ENCODE measurements at places on chromosomes 1 and 21.

DNA sequence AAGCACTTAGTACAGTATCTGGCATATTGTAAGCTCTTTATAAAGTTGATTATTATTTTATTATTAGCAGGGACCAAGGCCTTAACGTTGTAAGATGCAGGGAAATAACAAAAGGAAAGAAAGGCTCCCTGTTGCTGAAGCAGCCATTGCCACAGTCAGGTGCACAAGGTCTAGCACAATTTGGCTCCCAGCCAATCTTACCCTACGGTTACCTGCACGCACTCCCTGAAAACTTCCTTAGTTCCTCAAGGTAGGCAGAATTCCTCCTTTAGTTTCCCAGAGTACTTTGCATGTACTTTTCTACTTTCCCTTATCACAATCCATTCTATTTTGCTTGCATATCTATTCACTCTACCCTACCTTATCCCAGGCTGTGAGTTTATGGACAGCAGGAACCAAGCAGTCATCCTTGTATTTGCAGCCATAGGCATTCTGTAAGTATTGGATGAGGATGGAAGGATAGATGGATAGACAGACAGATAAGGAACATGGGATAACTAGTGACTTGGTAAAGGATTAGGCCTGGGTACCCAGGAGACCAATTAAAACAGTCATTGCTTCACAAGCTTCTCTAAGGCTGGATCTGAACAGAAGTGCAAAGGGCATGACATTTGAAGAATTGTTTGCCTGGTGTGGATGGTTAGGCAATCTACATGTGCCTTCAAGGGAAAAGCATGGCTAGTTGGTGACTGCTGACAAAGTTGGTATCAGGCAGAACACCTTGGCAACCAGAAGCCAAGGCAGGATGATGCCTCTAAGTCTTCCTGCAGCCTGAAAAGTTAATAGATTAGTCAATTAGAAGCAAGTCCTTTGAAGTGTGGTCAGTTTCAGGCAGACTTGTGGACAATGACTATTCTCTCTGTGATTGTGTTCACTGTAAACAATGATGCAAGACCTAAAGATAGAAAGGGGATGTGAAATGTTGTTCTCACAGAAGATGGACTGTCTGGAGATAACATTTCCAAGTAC is 20.8 kb upstream of the JAK1 start:
- DNase-seq, result no peak

GRCh38 chr1:83717785-83718184 is 281.1 kb downstream of the TTLL7 start:
- DNase-seq, result no peak

GRCh38 chr1:8571200-8571984 is 246.0 kb downstream of the RERE start:
- peak; percentile 42 for DNase-seq

DNA sequence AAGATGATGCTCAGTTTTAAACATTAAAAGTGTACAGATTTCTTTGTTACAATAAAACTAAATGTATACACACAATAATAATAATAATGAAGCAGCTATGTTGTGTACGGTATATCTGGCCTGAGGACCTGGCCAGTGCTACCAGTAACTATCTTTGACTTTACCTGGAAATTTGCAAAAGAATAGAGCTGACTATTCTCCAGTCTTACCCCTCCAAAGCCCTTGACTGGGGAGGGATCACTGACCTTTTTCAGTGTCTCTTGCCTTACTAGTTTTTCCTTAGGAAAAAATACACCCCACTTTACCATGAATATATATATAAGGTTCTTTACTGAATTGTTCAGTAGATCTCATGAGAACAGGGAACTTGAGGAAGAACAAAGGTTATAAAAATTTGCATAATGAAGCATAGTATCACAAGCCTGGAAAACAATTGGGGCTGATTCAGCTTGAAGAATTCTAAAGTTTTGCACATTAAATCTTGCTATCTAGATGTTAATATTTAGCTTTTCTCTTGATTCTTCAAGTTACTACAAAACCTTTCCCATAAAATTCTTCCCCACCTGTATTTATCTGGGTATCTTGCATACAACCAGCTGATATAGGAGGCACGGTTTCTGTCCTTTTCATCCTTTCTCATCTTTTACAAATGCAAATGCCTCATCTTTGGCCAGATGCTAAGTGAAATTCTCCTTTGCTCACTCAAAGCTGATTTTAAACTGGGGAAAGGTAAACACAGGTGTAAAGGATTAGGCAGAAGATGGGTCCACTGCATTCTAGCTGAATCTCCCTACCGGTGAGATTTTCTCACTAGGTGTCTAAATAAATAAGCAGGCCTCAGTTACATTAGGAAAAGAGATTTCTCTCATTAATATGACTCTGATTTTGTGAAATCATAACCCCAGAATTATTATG is 25.0 kb upstream of the SLAMF1 start:
- DNase-seq, result no peak

DNA sequence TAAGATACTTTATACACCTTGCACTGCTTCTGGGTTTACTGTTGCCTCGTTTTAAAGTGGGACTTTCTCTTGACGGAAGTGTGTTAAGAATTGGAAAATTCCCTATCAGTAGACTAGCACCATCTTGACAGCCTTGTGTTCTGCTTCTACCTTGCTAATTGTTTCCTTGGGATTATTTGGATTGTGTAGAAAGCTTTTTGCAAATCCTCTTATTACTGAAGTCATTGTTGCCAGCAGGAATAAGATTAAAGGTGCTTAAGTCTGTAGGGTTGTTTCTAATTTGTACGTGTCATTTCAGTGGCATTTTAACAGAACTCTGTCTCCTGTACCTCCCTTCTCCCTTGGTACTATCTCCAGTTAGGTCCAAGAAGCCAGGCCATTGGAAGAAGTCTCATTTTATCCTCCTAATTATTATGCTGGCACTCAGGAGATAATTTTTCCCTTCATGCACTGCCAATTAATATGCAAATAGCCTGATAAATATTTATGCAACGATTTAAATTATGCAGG is 107.7 kb downstream of the POU2F1 start:
- no peak for DNase-seq

DNA sequence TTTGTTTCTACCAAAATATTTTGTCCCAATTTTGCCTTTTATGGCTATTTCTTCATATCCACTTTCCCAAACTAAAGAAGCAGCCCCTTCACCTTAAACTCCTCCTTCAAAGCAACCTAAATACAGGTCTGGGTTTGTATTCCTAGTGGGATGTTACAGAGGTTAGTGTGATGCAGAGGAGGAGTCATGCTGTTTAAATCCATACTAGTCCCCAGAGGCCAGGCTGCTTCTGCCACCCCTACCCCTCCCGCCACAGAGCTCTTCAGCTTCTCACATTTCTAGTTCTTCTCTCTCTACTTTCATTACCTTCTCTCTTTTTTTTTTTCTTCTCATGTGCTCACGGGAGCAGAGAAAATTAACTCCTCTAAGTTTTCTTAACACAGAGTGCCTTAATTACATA is 29.3 kb downstream of the SELL start:
- DNase-seq, result no peak

DNA sequence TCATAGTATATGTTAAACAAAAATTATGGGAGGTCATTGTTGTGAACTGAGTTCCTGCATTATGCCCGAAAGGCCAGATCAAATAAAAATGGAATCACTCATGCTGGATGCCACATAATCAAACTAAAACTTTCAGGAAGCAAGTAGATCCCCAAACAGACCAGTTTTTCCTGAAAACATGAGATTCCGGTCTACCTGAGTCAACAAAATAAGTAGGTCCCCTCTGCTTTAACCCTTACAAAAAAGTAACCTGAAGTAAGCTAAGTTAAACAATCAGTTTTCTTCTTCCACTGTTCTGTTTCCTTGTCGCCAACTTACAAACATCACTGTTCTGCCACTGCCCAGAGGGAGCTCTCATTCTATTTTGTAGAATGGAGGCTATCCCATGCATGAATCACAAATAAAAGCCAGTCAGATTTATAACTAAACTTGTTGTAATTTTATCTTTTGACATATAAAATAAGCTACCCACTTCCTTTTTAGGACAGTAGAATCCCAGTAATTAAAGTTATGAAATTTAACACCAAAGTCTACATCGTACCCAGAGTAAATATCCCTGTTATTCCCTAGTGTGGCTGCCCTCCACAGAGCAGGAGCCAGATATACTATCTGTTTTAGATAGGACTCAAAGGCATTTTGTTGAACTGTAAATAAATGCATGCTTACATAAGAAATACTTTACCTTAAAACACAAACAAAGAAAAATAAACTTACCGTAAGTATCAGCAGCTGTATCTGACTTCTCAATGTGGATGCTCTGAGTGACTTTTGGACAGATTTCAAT is 149.4 kb downstream of the TIAM1 start:
- DNase-seq, result no peak

- no peak for DNase-seq
These were observed 75.6 kb downstream of the SYT6 start for GRCh38 chr1:114078116-114078515.

DNA sequence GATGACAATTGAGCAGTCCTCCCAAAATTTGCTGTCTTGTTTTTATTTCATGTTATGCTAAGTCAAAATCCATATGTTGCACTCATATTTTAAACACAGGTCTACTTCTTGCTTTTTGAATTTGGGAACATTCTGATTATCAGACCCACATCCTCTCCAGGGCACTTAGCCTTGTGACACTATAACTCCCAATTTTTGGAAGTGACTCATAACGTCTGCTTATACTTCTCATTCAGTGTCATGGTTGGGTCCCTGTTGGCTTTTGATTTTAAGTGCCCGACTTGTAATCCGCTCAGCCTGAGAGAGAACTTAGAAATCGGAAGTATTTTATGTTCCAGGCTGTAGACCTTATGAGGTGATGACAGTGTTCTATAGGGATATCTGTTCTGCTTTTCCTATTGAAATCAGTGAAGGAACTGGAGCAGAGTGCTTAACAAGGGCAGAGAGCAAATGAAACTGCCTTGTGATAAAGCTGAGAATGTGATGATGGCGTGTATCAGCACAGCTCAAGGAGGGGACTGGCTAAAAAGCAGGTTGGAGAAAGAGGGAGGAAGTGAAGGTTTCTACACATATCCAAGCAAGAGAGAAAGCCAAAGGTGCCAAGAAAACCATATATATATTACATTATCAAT is 136.0 kb downstream of the HLX start:
- DNase-seq, result no peak

- DNase-seq, result no peak
These were observed 87.0 kb downstream of the ATP5PO start for GRCh38 chr21:33828577-33828976.

DNA sequence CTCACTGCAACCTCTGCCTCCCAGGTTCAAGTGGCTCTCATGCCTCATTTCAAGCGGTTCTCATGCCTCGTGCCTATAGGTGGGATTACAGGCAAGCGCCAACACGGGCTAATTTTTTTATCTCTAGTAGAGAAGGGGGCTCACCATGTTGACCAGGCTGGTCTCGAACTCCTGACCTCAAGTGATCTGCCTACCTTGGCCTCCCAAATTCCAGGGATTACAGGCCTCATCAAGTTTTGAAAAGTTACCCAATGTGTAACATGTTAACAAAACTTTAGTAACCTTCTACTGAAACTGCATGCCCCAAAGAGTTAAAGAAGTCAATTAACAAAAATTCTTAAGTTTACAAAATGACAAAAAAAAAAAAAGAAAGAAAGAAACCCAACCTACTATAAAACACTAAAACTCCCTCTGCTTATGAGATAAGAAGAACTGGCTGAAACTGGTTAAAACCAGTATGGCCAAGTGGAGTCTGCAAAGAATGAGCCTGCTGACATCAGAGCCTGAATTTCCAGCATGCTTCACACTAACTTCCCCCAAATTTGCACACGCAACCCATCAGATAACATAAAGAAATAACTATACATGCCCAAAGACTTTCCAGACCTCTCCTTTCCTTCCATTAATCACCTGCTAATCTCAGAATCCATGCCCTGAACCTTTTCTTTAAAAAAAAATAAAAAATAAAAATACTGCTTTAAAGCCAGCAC is 25.5 kb upstream of the PSMG1 start:
- DNase-seq, result no peak

GRCh38 chr1:171784784-171785183 is 3.3 kb downstream of the METTL13 start:
- no peak for DNase-seq

DNA sequence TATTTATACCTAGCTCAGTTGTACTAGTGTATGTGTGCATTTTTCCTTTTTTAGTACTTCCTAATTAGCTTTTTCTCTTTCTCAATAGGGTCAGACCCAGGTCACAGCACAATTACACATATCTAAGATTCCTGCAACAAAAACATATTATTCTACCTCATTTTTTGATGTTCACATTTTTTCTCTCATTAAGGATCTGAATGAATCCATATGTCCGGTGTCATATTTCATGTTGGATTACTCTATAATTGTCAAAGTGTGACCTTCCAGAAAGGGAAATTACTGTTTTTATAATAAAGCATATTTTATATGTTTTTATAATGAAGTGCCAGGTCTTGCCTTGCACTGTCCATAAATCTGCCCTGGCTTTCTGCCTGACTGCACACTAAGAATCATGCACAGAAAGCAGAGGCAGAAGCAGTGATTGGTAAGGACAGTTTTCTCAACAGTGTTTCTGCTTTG is 143.7 kb downstream of the KCNT2 start:
- DNase-seq, result peak; percentile 24

DNA sequence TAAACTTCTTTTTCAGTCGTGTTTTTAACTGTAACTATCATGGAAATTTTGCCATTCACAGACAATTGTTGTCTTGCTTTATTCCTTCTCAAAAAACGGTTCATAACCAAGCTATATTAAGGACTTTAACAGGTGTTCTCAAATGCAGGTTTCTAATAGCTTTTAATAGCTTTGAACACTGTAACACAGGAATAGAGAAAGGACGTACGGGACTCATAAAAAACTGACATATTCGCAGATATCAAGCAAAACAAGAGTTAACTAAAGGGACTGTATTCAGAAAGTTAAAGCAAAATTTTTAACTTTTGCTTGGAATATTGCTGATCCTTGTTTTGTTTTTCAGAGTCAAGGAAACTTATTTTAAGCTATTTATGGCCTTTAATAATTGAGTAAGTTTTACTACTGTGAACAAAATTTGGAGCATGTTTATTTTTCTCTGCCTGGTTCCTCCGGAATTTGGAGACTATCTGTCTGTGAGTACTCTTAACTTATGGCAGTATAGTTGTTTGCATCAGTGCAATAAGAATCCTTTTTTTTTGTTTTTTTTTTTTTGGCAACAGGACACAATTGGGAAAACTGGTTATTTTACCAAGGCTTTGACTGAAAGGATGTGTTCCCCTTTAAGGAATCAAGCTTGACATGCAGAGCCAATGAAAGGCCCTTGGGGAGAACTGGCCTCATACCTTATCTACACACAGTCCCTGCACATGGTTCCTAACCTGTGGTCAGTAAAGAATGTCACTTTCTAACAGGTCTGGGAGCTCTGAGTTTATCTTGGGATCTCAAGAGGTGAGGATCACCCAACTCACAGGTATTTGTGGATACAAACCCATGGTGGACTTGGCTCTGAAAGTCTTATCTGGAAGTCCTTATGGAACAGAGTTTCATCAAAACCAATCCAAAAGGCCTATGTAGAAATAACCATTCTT is 5.8 kb upstream of the CD46 start:
- no peak for DNase-seq

GRCh38 chr21:18153063-18153462 is 91.6 kb upstream of the CHODL start:
- peak; percentile 40 for DNase-seq

- no peak for DNase-seq
These were observed 136.8 kb downstream of the RHOU start for GRCh38 chr1:228872080-228872479.

- DNase-seq, result peak; percentile 92
These were observed 92.1 kb downstream of the LRRC8C start for GRCh38 chr1:89725011-89725370.

Data from hindlimb muscle (tissue), 1 donor.